ENCODE measurements at places on chromosomes 1 and 21.

DNA sequence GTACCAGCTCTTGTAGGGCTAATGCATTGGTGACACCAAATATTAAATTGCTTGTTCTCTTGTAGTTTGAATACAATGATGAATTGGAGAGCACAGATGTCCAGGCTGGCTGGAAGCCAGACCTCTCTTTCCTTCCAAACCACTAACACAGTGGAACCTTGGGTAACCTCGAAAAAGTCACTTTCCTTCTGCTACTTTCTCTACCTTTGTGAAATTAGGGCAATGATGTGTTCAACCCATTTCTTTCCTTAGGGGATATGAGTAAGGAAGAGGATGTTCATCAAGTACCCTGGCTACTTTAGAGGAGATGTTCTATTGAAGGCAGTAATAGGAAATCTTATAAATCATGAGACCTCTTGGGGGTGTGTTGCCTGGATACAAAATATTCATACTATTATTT is 55.7 kb downstream of the XCL2 start:
- DNase-seq, result peak; percentile 48

DNA sequence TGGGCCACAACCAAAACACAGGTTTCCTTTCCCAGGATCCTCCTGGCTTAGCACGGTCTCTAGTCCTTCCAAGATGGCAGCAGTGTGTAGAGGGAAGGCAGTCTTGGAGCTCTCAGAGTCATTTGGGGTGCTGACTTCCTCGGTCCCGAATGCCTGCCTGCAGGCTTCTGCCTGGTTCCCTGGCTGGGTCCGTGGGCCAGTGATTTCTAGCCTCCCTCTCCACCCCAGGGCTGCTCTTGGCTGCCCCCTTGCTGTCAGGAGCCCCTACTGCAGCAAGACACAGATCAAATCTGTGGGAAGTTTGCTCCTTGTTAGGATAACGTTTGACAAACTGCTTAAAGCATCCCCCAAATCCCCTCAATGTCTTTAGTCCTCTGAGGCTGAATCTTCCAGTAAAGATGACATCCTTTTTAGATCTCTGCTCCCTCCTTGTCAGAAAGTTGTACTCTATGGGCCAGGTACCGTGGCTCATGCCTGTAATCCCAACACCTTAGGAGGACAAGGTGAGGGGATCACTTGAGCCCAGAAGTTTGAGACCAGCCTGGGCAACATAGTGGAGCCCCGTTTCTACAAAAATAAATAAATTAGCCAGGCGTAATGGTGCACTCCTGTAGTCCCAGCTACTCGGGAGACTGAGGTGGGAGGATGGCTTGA is 272.5 kb downstream of the RRAGC start:
- DNase-seq, result no peak

GRCh38 chr1:154158307-154159125 is 3.6 kb upstream of the NUP210L start:
- no peak for DNase-seq

DNA sequence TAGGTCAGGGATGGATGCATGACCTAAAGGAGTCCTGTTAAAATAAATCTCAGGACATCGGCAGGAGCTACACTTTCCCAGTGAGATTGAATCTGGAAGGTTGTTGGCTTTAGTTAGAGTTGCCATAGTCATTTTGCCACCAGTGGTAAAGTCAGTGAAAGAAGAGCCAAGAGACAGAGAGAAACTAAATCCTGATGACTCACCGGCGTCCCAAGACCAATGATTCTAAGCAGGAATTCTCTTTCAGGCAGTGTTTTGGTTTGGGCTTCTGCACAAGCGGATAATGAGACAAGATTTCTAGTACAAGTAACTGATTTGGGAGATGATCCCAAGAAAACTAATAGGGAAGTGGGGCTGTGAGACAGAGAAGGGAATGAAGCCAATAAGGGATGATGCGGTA is 88.8 kb upstream of the ETS2 start:
- no peak for DNase-seq

DNA sequence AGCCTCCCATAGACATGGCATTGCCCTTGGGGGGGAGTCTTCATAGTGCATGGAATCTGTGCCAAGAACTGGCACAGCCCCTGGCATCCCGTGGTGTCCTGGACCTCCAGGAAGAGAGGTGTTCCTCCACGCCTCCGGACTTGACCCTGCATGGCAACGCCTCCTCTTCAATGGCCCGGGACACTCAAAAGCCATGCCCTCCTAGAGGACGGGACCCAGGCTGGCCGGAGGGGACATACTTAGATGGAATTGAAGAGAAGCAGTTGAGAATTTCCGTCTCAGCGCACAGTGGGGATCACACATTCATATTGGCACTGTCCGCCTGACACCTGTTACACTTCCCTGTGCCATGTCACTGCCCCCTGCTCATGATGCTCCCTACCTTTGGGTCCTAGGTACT is 38.4 kb upstream of the TENT5C start:
- no peak for DNase-seq

DNA sequence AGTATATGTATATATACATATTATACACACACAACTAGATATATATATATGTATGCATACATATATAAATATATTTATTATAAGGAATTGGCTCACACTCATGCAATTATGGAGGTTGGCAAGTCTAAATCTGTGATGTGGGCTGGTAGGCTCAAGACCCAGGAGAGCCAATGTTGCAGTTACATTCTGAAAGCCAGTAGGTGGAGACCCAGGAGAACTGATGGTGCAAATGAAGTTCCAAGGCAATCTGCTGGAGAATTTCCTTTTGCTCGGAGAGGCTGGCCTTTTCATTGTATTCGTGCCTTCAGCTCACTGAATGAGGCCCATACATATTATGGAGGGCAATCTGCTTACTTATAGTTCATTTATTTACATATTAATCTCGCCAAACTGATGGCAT is 9.4 kb downstream of the IVL start:
- no peak for DNase-seq

DNA sequence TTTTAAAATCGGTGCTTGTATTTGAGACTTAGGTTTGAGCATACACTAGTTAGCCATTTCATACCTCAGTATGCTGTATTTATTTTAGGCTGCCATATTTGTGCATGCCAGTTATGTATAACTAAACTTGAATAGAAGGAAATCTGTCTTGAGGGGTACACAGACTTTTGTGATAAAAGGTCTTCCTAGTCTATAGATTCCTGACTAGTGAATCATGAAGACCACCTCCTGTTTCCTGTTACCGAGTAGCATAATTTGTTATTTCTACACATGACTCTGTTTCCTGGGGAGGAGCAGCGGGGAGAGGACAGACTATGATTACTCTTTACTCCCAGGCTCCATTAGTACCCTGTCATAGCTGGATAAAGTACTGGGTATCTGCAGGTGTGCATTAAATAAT is 316.8 kb upstream of the SNX7 start:
- no peak for DNase-seq

DNA sequence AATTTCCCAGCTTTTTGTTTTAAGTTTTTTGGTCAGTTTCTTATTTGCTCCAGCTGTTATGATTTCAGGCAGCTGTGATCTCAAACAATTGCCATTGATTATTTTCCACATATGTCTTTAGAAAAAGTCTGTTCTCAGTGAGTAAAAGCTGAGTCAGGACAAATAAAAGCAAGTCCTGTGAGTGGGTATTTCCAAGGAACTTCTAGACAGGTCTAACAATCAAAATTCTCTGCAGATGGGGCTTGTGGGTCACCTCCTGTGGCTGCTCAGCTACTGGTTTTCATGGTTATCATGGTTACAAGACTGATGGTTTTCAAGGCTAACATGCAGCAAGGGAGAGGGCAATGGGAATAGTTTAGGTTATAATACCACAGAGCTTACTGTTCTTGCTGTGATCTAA is 585.7 kb downstream of the LMO4 start:
- DNase-seq, result no peak
